ENCODE measurements at places on chromosomes 1 and 21. TPM values are rescaled to one million over a fixed set of nuclear protein-coding genes. Genes with fewer than 3 reads are reported as not detected.

Gene S100PBP
- 45.5 TPM for total RNA-seq

Gene NUP210L
- 0.14 TPM for total RNA-seq

Gene NTMT2
- not detected for total RNA-seq

Gene ADAMTS1
- total RNA-seq: 0.31 TPM

Gene FNDC10
- total RNA-seq: 1.00 TPM

Gene RNU1-1
- total RNA-seq: 1,278 TPM

Gene KCNA10
- total RNA-seq: not detected

Gene PTCH2
- total RNA-seq: 1.8 TPM

Gene RNF186
- total RNA-seq: not detected

Gene PAPPA2
- 3.3 TPM for total RNA-seq

Gene IL24
- total RNA-seq: 5.2 TPM

Gene PIK3C2B
- 43.1 TPM for total RNA-seq

Gene ANKRD34A
- 2.6 TPM for total RNA-seq

Gene CDC14A
- 17.8 TPM for total RNA-seq

Gene DNM3
- total RNA-seq: 1.5 TPM

Gene OR14A16
- total RNA-seq: not detected

Gene IL19
- not detected for total RNA-seq

Gene ARTN
- 1.9 TPM for total RNA-seq

Gene TLR5
- 1.4 TPM for total RNA-seq

Gene LRRC38
- not detected for total RNA-seq

Gene HES4
- total RNA-seq: 9.9 TPM

Gene PADI2
- total RNA-seq: 0.10 TPM

Gene FCER1G
- total RNA-seq: 3.7 TPM

Gene RIPK4
- 0.60 TPM for total RNA-seq

Gene KRTAP21-2
- total RNA-seq: not detected

Gene AMY1C
- not detected for total RNA-seq

Gene ANGPTL7
- not detected for total RNA-seq

Gene SYDE2
- total RNA-seq: 4.3 TPM

Gene RCC2
- total RNA-seq: 272 TPM

Gene TMCO4
- total RNA-seq: 19.6 TPM

Gene TSACC
- total RNA-seq: 0.94 TPM

Gene FMO1
- not detected for total RNA-seq

Gene AADACL3
- total RNA-seq: not detected

Gene EDARADD
- 7.1 TPM for total RNA-seq

Gene DMRTA2
- total RNA-seq: not detected

Gene EFCAB14
- total RNA-seq: 50.3 TPM

Gene TNFRSF1B
- total RNA-seq: 95.4 TPM

Gene RNF220
- 92.1 TPM for total RNA-seq

Gene CFAP74
- total RNA-seq: not detected

Gene FCRL6
- not detected for total RNA-seq

Gene TNFSF18
- total RNA-seq: not detected

Gene FABP3
- not detected for total RNA-seq

Gene SPRR2E
- total RNA-seq: not detected

Gene CCDC190
- total RNA-seq: not detected
